SJCRH30 (cell line): ENCODE measurements at places on chromosomes 16 and 17. TPM values are rescaled to one million over a fixed set of nuclear protein-coding genes. Genes with fewer than 3 reads are reported as not detected.

DNA sequence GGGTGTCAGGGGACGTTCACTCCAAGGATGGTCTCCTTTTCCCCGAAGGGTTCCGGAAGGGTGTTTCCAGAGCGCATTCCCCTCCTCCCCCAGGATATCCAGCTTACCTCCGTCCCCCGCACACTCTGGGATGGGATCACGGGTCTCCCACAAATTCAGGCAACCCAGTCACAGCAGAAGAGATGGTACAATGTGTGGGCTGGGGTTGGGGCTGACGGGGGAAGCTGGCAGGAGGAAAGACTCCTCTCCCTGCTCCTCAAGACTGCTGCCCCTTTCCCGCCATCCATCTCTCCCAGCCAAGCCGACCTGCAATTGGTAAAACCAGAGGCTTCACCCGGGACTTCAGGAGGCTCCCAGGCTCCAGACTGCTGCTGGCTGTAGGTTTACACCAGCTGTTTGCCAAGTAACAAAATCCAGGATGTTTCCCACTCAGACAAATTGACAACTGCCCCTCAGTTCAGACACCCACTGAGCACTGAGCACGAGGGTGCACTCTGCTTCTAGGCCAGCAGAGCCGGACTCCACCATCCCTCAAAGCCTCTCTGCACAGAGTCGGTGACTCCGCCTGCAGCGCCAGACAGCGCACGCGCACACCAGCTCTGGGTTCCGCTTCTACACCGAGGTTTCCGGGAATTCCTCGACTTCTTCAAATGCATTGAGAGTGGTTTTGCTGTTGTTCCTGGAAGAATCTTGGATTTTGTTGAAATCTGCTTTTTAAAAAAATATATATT, 37.7 kb downstream of the ASPA start:
- DNase-seq = peak; percentile 64

DNA sequence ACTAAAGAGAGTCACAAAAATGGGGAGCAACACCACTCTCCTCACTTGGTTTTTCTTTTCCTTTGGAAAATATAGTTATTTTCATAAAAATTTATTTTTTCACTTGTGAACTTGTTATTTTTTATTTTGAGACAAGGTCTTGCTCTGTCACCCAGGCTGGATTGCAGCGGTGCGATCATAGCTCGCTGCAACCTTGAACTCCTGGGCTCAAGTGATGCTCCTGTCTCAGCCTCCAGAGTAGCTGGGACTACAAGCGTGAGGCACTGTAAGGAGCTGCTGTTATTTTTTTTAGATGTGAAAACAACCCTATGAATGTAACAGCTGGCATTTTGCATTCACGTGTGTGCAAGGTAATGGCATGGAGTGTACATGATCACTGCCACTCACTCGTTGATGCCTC, 24.9 kb downstream of the LRRC75A start:
- DNase-seq = no peak

GRCh38 chr17:3038941-3039340, 24.5 kb downstream of the OR1D5 start:
- DNase-seq = no peak

DNA sequence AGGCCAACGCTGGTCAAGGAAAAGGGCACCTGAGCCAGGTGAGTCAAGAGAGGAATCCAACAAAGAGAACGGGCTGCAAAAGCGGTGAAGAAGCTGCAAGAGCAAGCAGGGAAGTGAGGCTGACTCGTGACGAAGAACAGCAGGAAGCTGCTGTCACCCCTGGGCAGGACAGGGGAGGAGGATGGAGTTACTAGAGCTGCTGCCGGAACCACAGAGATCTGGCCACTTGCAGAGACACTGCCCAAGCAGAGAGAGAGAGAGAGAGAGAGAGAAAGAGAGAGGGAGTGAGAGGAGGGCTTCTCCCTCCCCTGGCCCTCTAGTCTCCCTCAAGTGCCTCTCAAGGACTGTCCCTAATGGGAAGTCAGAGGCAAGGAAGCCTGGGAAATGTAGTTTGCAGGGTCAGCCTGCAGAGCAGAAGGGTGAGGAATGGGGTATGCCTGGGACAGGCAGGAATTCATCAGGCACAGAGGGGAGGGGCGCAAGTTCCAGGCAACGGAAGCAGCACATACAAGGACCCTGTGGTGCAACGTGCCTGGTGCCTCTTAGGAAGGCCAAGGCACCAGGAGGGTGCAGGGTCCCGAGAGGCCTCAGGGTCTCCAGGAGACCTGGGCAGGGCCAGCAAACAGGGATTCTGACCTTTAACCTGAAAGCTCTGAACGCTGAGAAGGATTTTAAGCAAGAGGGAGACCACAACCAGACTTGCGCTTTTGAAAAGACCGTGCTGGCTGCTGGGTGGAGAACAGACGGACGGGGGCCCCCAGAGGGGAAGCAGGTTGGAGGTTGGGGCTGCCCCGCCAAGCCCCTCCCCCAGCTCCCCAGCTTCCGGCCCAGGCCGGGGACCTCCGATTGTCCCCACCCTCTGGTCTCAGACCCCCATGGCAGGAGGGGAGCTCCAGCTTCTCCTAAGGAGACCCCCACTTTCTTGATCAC, 45.8 kb upstream of the CIBAR2 start:
- peak; percentile 77 for DNase-seq

DNA sequence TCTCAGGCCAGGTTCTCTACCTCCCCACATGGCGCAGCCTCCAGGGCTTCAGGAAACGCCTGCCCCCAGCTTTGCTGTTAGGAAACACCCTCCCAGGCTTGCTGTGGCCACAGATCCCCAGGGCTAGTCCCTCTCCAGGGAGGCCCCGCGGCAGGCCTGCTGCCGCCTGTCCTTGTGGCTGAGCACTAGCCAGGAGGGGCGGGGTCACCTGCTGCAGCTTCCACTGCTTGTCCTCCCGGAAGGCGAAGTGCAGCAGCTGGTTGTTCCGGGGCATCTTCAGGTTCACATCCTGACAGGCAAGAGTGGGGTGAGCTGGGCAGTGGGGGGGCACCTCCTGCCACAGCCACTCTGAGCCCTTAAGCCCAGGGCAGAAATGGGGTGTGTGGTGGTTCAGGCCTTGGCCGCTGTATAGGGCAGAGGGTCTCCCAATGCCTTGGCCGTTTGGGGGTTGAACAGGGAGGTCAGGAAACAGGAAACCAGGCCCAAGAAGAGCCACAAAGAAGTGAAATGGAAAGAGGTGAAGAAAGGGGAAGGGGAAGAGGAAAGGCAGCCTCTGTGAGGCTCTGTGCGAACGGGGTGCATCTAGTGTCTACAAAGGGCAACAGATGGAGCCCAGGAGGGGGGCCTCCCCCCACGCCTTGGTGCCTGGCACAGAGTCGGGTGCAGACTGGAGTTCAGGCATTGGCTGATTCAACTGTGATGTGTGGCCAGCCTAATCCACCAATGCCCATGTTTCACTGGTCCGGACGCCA, 2.0 kb downstream of the ROGDI start:
- peak; percentile 94 for DNase-seq

GRCh38 chr17:75752802-75753513, 12.0 kb downstream of the GALK1 start:
- DNase-seq = peak; percentile 45

DNA sequence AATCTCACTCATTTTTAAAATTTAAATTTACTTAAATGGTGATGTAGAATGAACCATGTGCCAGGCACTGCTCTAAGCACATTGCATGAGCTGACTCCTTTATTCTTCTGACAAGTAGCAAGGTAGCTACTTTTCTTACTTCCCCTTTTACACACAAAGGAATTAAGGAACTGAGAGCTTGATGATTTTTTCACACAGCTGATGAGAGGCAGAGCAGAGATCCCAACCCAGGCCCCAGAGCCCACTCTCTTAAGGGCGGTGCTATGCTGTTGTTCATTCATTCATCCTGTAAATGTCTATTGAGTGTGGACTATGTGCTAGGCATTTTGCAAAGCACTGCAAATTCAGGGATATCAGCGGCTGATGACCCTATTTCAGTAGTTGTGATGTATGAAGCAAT, 17.9 kb downstream of the SEC14L5 start:
- no peak for DNase-seq

DNA sequence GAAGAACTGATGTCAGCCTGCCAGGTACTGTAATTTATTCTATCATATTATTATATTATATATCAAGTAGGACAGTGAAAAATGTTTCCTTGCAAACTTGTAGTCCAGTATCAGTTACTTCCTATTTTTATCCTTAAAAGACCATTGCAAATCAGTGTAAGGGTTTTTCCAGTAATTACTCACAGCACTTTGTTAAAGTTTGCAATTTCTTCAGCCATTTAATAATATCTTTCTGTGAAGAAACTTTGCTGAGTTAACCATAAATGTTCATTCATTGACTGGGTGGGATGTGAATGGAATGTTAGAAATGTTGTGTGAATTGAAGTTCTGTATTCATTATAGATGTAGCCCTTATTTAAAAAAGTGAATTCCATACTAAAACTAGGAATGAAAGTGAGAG, 26.7 kb downstream of the HAPSTR1 start:
- no peak for DNase-seq

GRCh38 chr16:27880287-27880686, 183.2 kb downstream of the GSG1L start:
- no peak for DNase-seq

DNA sequence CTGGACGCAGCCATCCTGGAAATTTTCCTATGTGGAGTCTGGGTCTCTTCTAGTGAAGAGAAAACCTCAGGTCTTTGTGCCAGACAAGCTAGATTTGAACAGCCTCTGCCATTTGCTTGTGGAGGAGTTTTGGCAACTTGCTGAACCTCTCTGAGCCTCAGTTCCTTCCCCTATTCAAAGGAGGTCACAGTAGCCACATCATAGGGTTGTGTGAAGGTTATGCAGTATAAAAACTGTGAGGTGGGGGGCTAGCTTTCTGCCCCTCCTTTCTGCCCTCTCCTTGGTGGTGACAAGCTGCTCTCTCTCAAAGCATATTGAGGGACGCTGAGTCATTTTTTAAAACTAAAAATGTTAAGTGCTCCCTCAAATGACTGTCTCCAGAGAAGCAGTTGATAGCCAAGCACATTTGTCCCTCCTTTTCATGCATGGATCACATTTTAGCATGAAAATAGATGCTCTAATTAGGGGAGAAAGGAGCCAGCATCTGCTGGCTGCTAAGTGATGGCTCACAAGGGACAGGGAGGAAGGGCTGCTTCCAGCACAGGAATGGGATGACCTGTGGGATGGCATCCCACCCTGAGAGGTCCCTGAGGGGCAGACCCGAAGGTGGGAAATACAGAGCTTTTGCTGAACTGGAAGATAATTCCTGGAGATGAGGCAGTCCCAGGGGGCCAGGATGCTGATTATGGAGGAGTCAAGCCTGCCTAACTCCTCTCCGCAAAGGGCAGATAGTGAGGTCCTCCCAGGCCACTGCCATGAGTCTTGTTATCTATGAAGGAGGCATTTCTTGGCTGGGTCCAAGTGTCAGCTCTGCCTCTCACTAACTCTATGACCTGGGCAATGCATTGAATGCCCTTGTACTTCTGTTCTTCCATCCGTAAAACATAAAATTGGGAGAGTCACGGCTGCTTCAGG, 218.8 kb downstream of the RAB11FIP4 start:
- DNase-seq = no peak

DNA sequence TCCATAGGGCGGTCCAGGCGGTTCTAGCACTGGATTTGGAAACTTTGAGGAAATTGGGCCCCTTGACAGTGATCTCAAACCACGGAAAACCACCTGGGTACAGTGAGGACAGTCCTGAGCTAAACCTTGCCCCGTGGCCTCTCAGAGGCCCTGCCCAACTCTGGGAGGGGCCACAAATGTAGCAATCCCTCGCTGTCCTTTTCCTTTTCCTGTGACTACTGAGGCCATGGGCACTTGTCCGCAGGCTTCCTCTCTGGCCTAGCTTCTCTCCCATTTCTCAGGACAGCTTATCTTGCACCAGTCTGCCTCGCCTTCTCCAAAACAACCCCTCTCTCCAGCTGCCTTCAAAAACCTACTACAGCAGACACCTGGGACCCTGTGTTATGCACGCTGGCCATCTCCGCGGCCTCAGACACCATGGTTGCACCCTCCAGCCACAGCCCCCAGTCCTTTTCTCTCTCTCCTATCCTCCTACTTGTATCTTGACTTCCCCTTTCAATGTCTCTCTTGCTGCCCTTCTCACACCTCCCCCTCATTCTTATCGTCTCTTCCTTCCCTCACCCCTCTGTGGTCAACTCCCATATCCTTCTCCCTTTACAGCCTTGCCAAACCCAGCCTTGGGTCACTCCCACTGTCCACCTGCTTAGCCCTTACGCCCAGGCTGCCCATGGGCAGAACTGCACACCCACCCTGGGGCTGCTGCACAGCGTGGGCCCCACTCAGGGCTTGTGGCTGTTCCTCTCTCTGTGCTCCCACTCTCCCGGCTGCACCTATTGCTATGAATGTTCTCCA, 7.6 kb downstream of the SCPEP1 start:
- no peak for DNase-seq

DNA sequence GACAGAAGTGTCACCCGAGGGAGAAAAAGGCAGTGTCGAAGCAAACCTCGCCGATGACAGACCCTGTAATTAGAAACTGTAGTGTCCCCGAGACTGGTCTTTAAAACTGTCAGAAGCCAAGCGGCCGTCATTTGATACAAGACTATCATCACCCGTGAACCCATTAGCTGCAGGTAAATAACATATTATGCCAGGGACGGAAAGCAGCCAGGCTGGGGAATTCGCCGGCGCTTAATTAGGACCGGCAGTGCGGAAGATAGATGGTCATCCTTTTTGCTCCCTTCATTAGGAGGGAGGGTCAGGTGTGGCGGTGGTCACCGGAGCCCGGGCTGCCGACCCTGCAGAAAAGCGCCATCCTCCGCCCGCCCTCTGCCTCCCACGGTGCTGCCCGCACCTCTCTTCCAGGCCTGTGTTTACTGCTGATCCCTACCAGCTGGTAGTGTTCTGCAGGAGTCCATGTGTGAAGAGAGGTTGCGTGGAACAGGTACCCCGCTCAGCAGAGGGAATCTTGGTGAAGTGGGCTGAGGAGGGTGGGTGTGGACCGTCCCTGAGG, 109.4 kb upstream of the GSE1 start:
- DNase-seq = no peak

- peak; percentile 99 for DNase-seq
Measured at GRCh38 chr17:40547079-40547784, 18.0 kb downstream of the CCR7 start.

Gene KRT40
- not detected in 2 replicates for total RNA-seq

Gene TNS4
- not detected in 2 replicates for total RNA-seq

Gene AATK
- 24.0 and 24.2 TPM in 2 replicates for total RNA-seq

Gene EPX
- total RNA-seq = not detected in 2 replicates

Gene ABCC3
- 0.10 and 0.16 TPM in 2 replicates for total RNA-seq

Gene PERCC1
- 111 and 114 TPM in 2 replicates for total RNA-seq
